AG20443 (cell line): ENCODE measurements at places on chromosomes 1 and 21.

- no peak for DNase-seq
Measured at GRCh38 chr21:27086630-27087029, 119.7 kb upstream of the ADAMTS5 start.

DNA sequence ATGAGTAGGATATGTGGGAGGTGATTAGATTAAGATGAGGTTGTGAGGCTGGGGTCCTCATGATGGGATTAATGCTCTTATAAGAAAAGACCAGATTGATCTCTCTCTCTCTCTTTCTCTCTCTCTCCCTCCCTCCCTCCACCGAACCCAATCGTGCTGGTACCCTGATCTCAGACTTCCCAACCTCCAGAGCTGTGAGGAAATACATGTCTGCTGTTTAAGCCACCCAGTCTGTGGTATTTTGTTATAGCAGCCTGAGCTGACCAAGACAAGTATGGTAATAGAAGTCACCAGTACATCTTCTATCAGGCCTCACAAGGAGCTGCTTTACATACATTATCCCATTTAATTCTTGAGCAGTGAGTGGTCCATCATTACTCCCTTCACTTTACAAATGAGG is 149.8 kb downstream of the RUNX1 start:
- no peak for DNase-seq

DNA sequence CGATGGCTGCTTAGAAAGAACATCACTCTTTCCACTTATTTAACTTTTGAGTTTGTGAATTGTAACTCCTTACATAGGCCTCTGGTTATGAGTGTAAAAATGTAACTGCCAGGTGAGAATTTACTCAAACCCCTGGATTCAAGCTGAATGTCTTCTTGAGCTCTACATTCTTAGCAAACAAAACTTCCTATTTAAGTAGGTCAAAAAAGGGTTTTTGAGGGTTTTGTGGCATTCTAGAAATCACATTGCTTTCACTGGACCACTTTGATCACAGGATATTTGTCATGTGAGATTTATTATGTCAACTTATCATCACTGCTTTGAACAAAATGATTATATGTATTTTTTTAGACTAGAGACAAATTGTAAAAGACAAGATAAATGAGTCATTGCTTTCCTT is 5.7 kb downstream of the IL23R start:
- DNase-seq = no peak

DNA sequence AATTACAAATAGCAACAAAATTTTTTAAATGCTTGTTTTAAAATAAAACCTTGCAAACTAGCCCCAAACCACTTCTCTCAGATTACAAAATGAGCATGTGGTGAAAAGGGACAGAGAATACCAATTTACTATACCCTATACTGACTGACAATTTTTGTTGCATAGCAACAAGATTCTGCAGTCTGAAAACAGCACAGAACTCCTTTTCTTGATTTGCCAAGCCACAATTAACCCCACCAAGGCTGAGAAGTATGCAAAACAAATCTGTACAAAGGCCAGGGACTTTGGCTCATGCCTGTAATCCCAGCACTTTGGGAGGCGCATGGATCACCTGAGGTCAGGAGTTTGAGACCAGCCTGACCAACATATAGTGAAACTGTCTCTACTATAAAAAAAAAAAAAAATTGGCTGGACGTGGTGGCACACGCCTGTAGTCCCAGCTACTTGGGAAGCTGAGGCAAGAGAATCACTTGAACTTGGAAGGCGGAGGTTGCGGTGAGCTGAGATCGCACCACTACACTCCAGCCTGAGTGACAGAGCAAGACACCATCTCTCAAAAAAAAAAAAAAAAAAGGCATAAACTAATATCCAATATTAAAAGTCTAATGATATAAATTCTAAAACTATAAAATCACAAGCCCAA is 21.8 kb downstream of the ENAH start:
- DNase-seq = peak; percentile 38

DNA sequence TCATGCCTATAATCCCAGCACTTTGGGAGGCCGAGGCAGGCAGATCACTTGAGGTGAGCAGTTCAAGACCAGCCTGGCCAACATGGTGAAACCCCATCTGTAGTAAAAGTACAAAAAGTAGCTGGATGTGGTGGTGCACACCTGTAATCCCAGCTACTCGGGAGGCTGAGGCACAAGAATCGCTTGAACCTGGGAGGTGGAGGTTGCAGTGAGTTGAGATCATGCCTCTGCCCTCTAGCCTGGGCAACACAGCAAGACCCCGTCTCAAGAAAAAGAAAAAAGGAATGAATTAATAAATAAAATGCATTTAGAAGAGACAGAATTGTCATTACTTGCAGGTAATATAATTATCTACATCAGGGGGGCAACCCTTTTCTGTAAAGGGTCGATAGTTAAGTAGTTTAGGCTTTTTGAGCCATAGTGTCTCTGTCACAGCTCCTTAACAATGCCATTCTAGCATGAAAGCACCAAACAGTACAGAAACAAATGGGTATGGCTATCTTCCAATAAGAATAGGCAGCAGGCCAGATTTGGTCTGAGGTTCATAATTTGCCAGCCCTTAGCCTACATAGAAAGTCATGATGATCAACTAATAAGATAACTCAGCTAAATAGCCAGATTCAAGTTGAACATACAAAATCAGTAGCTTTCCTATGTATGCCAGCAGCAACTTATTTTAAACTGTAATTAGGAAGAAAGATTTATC is 56.8 kb downstream of the RPRD2 start:
- peak; percentile 11 for DNase-seq

DNA sequence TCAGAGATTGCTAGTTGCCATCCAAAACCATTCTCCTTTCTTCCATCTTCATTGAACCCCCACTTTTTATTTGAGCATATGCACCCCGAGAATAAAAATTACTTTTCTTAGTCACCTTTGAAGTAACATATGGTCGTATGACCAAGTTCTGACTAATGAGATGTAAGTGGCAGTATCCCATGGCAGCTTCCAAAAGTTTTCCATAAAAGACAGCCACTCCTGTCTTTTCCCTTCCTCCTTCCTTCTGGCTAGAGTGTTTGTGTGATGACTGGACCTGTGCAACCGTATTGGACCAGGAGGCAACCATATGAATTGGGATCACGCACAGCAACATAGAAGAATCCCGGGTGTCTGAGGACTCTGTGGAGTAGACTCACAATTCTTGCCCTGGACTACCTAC is 41.1 kb upstream of the CCSAP start:
- no peak for DNase-seq

GRCh38 chr1:181397845-181398244 is 85.5 kb upstream of the CACNA1E start:
- DNase-seq = no peak

- DNase-seq = no peak
Measured at GRCh38 chr1:5840551-5841001, 151.6 kb downstream of the NPHP4 start.

GRCh38 chr1:41496080-41497055 is 11.9 kb upstream of the EDN2 start:
- DNase-seq = peak; percentile 94

- DNase-seq = no peak
Measured at GRCh38 chr21:36587388-36587787, 107.5 kb upstream of the CLDN14 start.

DNA sequence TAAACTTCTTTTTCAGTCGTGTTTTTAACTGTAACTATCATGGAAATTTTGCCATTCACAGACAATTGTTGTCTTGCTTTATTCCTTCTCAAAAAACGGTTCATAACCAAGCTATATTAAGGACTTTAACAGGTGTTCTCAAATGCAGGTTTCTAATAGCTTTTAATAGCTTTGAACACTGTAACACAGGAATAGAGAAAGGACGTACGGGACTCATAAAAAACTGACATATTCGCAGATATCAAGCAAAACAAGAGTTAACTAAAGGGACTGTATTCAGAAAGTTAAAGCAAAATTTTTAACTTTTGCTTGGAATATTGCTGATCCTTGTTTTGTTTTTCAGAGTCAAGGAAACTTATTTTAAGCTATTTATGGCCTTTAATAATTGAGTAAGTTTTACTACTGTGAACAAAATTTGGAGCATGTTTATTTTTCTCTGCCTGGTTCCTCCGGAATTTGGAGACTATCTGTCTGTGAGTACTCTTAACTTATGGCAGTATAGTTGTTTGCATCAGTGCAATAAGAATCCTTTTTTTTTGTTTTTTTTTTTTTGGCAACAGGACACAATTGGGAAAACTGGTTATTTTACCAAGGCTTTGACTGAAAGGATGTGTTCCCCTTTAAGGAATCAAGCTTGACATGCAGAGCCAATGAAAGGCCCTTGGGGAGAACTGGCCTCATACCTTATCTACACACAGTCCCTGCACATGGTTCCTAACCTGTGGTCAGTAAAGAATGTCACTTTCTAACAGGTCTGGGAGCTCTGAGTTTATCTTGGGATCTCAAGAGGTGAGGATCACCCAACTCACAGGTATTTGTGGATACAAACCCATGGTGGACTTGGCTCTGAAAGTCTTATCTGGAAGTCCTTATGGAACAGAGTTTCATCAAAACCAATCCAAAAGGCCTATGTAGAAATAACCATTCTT is 5.8 kb upstream of the CD46 start:
- no peak for DNase-seq

- DNase-seq = peak; percentile 8
Measured at GRCh38 chr1:20138346-20138745, 777 bp upstream of the PLA2G2F start.

GRCh38 chr21:24042687-24043086 is 1564.6 kb downstream of the MRPL39 start:
- no peak for DNase-seq

DNA sequence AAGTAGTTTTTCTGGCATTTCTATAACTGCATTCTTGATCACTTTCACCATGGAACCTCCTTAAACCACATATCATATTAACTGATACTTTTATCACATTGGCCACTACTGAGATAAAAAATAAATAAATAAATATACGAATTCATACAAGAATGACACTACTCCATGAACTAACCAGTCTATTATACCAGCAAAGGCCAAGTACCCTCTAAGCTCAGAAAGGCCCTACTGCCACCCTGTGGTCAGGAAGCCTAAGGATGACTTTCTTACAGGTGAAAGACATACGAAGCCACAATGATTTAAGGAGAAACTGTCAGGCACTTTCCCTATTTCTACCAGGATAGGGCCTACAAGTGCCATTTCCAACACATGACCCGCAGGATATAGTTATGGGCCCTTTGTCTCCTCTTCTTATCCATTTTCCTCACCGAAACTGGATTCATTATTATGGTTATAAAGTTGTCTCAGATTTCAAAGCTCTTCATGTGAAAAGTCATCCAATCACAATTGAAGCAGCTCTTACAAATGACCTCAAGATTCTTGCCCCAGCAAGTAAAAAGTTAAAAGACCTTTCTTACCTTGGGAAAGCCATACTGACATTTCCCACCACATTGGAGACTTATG is 23.9 kb downstream of the DNAJC8 start:
- DNase-seq = peak; percentile 72

DNA sequence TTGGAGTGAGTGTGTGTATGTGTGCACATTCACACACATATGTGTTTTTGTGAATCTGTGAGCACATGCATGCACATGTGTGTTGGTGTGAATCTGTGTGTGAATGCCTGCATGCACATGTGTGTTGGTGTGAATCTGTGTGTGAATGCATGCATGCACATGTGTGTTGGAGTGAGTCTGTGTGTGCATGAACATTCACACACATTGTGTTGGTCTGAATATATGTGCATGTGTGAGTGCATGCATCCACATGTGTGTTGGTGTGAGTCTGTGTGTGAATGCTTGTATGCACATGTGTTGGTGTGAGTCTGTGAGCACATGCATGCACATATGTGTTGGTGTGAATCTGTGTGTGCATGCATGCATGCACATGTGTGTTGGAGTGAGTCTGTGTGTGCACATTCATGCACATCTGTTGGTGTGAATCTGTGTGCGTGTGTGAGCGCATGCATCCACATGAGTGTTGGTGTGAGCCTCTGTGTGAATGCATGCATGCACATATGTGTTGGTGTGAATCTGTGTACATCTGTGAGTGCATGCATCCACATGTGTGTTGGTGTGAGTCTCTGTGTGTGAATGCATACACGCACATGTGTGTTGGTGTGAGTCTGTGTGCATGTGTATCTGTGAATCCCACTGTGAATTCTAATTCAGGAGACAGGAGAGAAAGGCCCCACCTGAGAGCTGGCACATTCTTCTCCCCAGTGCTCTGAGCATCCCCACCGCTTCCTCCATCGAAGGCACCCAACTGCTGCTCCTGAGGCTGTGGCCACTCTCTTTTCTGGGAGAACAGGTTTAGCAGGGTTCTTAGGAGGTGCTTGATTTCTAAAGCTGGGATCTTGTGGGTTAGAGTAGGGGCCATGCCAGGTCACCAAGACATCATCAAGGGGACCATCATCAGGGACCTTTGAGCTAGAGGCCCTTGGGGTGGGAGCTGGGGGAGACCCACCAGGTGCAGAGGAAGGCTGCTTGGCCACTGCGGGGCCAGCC is 117.5 kb upstream of the ARHGEF16 start:
- DNase-seq = no peak

GRCh38 chr1:54229281-54229891 is 29.4 kb downstream of the MRPL37 start:
- DNase-seq = peak; percentile 57
